Activated T-cell treated with anti-CD3 and anti-CD28 coated beads, Interleukin-2, amount 50 U/mL, for 48 hours (primary cell): ENCODE measurements at places on chromosomes 1 and 21.

GRCh38 chr21:19993268-19993667 is 1004.9 kb upstream of the NCAM2 start:
- no peak for DNase-seq

GRCh38 chr1:62437273-62437940 is 558 bp downstream of the USP1 start:
- no peak for DNase-seq

DNA sequence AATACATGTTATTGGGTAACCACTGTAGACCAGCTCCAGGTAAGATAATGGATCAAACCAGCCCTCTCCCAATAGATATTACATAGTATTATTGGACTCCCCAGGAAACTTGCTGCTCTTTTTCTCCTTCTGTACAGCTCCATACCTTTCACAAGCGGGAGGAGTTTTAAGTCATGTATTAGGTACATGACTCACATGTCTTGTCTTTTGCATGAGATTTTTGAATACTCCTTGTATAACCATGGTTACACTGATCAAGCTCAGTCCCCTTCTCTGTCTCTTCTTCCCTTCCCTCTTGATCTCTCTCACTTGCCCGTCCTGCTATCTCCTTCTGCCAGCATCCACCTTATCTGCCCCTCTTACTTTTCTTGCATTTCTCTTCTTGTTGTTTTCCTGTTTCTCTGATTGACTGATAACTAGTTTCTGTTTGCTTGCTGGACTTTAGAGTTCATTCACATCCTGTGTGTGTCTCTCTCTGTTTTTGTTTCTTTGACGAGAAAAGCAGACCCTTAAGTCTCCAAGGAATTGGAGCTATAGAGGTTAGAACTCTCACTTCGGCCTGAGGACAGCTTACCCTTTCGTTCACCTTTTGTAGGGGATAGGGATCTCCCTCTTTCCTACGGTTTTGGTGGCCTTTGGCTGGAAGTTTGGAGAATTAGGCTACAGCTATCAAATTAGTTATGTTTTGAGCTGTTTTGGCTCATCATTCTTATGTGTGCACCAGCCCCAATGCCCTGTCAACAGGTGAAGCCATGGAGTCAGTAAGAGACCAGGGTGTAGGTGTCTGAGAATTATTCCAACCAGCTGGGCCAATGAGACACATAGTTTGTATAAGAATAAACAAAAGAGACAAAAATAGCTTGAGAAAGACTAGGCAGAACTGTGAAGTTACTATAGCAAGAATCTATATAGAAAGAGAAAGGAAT is 49.0 kb upstream of the ASB17 start:
- DNase-seq = no peak

GRCh38 chr1:204544321-204544720 is 28.1 kb downstream of the MDM4 start:
- no peak for DNase-seq

DNA sequence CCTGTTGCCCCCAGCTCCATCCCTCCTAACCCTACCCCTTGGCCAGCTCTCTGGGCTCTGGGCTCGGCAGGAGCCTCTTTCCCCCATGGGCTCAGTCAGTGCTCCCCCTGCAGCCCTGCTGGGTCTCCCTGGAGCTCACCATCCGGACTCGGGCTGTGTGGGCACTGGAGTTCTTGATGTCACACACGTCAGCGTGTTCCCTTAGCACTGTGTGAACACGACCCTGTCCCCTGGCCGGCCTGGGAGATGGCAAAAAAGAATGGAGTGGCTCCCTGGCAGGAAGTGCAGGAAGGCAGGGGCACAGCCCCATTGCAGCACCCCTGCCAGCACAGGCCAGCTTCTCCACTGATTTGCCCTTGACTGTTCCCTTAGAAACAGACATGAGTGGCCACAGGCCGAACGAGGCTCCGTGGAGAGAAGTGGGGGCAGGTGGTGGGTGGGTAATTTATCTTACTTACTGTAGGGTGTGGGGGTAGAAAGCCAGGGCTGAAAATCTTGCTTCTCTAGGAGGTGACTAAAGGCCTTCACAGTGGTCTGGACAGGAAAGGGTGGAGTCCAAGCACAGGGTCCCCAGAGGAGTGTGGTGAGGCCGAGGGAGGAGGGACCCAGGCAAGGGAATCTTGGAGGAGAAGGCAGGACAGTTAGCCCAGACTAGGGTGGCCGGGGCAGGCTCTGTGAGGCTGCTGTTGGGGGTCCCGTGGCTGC is 381.7 kb upstream of the VAMP3 start:
- no peak for DNase-seq

- no peak for DNase-seq
These were observed 19.7 kb upstream of the GPR52 start for GRCh38 chr1:174428033-174428432.

DNA sequence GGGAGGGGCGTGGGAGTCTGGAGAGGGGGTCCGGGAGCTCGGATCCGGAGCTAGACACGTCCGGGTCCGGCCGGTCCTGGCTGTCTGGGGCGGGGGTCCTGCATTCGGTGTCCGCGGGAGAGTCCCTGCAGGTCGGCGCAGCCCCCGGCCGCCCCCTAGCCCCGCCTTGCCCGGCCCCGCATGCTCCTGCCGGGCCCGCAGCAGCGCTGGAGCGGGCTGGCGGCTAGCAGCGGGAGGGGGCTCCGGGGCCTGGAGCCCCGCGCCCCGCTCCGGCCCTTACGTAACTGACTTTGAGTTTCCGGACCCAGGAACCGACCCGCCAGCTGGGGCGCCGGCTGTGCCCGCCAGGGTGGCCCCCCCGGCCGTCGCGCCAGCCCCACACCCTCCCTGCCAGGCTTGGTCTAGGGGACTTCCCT is 26.9 kb upstream of the EPB41 start:
- peak; percentile 58 for DNase-seq

- no peak for DNase-seq
These were observed 613.1 kb upstream of the PKN2 start for GRCh38 chr1:88070956-88071355.

GRCh38 chr1:18280956-18281355 is 173.4 kb downstream of the IGSF21 start:
- no peak for DNase-seq

- no peak for DNase-seq
These were observed 50.1 kb downstream of the ZFYVE9 start for GRCh38 chr1:52192024-52192423.

GRCh38 chr1:206117151-206117948 is at the start of gene AVPR1B:
AVPR1B (minus strand) TSS chr1:206117388; CDS start chr1:206116890, 498 bp downstream.
- peak; percentile 33 for DNase-seq

DNA sequence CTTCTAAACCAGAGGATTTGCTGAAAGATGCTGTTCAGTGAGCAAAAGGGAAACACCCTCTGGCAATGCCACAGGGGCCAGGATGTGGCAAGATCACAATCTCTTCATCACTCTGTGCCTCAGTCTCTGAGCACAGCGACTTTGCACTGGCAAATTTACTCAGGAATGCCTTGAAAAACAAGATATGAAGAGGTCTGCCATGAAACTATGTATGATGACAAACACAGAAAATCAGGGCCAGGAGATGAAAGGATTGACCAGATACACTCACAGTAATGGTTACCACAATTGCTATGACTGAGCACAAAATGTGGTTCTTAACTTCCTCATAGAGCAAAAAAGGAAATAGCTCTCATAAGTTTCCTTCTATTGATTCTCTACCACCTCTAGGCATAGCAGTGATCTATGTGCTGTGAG is 5.8 kb downstream of the TTC13 start:
- peak; percentile 60 for DNase-seq

- DNase-seq = no peak
These were observed 413.7 kb downstream of the PTPRU start for GRCh38 chr1:29650041-29650400.

GRCh38 chr21:30227633-30228404 is 11.9 kb upstream of the CLDN8 start:
- no peak for DNase-seq

DNA sequence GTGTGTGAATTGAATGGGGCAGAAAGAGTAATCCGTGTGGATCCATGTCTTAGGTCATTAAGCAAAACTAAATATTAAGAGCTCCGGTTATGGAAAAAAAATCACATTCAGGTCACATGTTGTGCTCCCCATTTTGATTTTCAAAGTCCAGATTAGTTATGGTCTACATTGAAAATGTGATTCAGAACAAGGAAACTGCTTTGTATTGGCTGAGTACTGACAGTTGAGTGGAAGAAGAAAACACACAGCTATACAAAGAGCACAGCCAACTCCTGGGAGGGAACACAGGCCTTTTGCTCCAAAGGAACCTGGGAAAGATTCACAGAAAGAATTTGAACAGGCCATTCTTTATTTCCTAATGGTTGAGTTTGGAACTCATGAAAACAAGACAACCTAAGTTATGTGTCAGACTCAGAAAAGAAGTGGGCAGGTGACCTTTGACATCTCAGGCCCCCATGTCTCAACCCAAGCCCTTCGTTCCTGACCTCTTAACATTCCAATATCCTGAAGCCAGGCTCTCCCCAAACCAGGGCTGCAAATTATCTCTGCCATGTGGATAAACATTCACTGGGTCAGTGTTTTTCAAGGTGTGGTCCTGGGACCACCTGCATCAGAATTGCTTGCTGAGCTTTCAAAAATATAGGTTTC is 159.3 kb upstream of the LMO4 start:
- no peak for DNase-seq

- DNase-seq = peak; percentile 81
These were observed 23.1 kb upstream of the PTAFR start for GRCh38 chr1:28199328-28200233.

GRCh38 chr1:211126622-211127021 is 7.3 kb downstream of the KCNH1 start:
- no peak for DNase-seq

- DNase-seq = no peak
These were observed 52.0 kb upstream of the RPL11 start for GRCh38 chr1:23639460-23640095.

DNA sequence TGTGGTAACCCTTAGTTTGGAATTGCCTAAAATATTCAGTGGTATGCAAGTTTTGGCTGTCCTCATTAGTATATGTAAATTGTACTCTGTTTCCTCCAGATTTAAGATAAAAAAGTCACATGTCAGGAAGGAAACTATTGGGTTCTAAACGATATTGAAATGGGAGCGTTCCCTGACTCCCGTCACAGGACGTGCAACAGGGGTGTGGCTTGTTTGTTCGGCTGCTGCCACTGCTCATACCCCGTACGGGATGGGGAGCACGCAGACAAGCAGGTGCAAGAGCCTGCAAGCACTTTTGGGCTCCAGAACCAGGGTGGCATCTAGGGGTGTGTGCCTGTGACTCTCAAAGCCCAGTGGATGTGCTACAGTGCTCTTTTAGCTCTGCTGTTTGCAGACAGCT is 6.2 kb upstream of the PAPPA2 start:
- DNase-seq = no peak

DNA sequence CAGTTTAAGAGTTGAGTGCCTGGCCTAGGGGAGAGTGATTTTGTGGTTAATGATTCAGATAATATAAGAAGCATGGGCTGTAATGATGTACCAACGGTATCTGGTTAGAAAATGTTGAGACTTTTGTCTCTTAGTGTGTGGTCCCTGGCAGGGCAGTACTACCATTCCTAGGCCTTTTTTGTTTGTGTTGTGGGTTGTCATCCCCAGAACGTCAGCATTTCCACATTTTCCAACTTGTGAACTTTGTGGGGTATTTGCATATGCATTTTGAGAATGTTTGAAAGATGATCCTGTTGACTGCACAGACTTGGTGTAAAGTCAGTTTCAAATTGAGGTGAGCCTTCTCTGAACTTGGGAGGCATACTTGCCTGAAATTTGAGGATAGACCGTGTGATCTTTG is 11.4 kb downstream of the NEK7 start:
- no peak for DNase-seq

GRCh38 chr1:224864006-224864405 is 65.5 kb upstream of the DNAH14 start:
- no peak for DNase-seq

DNA sequence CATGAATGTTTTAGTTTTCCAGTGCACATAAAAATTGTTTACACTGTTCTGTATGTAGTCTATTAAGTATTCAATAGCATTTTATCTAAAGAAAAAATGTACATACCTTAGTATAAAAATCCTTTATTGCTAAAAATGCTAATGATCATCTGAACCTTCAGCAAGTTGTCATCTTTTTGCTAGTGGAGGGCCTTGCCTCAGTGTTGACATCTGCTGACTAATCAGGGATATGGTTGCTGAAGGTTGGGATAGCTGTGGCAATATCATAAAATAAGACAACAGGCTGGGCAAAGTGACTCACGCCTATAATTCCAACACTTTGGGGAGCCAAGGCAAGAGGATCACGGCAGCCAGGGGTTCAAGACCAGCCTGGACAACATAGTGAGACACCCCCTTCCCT is 9.0 kb downstream of the DYNLT5 start:
- no peak for DNase-seq

DNA sequence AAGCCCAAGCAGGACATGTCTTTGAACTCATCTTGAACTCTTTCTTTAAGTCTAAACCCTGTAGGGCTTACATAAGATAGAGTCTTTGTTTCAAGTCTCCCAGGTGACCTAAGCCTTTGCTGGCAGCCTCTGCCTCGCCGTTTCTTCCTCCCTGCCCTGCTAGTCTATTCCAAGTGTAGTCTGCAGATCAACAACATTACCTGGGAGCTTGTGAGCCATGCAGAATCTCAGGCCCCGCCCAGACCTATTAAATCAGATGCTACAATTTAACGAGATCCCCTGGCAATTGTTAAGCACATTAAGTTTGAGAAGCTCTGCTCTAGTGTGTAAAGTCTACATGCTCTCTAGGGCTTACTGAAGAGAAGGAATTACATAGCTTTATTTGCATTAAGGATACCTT is 271.6 kb downstream of the PBX1 start:
- DNase-seq = no peak

- peak; percentile 83 for DNase-seq
These were observed 3.7 kb upstream of the ARHGEF19 start for GRCh38 chr1:16215882-16216753.

DNA sequence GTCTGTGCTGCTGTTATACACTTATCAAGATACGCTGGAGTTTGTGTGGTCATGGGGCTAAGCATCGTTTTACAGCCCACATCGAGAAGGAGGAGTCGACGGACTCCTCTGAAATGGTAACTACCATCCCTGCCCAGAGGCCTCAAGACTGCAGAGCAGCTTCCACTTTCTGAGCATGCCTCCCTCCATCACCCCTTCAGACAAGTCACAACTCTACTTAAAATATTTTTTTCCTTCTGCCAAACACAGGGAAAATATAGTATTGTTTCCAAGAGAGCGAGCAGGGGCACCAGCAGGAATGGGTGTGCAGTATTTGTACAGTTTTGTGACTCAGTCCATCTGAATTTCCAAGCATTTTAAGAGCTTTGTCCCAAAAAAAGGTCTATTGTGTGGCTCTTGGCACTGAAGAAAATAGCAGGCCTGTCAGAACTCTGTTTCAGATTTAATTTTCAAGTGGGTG is 14.1 kb downstream of the EVA1C start:
- no peak for DNase-seq

DNA sequence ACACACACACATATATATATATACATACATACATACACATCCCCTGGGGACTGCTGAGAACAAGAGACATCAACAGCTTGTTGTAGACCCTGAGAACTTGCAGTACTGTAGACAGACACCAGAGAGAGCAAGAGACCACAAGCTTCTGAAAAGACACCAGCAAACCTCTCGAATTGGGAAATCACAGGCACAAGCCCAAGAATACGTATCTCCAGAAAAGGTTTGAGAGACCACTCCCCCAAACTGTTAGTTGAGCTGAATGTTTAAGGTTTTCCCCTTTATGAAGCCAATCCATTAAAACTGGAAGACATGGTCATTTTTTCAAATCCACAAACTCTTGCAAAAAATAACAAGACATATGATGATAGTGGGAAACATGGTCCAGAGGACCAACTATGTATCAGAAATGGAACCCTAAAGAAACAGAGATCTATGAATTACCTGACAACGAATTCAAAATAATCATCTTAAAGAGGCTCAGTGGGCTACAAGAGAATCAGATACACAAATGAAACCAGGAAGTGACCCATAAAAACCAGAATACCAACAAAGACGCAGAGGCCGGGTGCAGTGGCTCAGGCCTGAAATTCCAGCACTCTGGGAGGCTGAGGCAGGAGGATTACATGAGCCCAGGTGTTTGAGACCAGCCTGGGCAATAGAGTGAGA is 45.1 kb downstream of the SLC2A1 start:
- peak; percentile 54 for DNase-seq
